Renal pelvis (tissue), 12 donors: ENCODE measurements at places on chromosomes 11 and 22. TPM values are rescaled to one million over a fixed set of nuclear protein-coding genes. Genes with fewer than 3 reads are reported as not detected.
A peak's percentile ranks its signal among the peaks of the same experiment; 100 is the strongest.

GRCh38 chr22:28910569-28911303 lies 27.4 kb downstream of the ZNRF3 start:
- no peak for DNase-seq

The CRYBB2 gene
- polyA plus RNA-seq = not detected

GRCh38 chr11:9688716-9689511 lies 25.0 kb downstream of the SWAP70 start:
- no peak for DNase-seq

The OLFML1 gene
- polyA plus RNA-seq = 25.9 TPM

The CST6 gene
- polyA plus RNA-seq = not detected

DNA sequence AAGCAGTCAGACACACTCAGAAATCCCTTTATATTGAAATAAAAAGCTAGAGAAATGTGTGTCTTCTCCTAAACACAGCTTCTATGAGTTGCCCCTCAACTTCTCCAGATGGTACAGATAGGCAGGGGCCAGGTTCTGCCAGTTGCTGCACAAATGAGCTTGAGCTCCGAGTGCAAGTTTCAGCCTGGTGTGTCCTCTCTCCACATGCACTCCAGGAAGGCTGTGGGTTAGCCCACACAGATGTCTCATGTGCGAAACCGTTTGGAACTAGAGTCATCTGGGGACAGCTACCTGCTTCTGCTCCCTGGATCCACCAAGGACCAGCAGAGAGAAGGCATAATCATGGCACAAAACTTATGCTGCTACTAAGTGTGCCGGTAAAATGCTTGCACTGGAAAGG lies 812.6 kb downstream of the OPCML start:
- DNase-seq = no peak

The MS4A3 gene
- 1.1 TPM for polyA plus RNA-seq

The UPK3A gene
- polyA plus RNA-seq = 2.4 TPM

The ACR gene
- polyA plus RNA-seq = 0.58 TPM

- no peak for DNase-seq
Measured at GRCh38 chr11:1889224-1889930, 2.3 kb downstream of the PRR33 start.

The HMBS gene
- polyA plus RNA-seq = 22.8 TPM

The CBX6 gene
- polyA plus RNA-seq = 45.2 TPM

- DNase-seq = no peak
Measured at GRCh38 chr11:75301601-75302345, 49.7 kb downstream of the ARRB1 start.

DNA sequence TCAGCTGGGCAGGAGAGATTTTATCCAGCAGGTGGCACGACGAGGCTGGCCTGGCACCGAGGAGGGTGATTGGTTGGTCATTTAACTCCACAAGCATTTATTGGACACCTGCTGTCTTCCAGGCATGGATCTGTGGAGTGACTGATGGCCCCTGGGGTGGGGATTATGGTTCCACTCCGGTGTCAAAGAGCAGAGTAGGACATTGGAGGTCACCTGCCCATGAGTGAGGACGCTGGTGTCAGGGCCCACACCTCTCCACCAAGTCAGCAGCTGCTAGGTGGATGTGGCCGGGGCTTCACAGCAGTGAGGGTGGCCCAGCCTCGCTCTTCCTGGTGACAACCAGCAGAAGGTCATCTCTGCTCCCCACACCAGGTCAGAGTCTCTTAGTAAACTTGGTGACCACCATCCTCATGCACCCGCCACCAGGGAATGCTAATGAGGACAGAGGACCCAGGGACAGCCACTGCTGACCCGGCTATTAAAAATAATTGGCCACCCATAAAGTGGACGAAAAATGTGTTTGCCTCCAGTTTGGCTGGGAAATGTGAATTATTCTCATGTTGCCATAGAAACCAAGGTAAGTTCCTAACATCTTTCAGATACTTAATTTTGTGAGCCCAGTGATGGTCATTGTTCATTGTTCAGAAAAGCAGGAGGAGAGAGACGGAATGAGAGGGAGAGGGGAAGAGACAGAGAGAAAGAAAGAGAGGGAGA lies 428.7 kb downstream of the TBC1D22A start:
- no peak for DNase-seq

The KCNK7 gene
- polyA plus RNA-seq = 0.27 TPM

GRCh38 chr11:73463359-73463758 lies 87.2 kb downstream of the RELT start:
- DNase-seq = no peak

The BTBD18 gene
- 0.48 TPM for polyA plus RNA-seq

DNA sequence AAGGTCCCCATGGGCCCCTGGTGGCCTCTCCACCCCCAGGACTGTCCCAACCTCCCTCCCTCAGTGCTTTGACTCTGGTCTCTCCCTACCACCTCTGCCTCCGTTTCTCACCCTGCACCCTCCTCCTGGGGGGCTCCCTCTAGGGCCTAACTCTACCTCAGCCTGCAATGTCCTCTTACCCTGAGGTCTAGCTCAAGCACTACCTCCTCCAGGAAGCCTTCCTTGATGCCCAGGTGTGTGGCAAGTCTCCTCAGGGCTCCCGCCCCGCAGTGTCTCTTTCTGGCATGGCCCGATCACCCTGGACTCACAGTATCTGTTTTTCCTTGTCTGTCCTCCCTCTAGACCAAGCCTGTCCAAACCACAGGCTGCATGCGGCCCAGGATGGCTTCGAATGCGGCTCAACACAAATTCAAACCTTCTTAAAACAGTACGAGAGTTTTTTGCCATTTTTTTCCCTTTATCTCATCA lies 90.8 kb downstream of the PHF21B start:
- DNase-seq = no peak

The FAR1 gene
- polyA plus RNA-seq = 64.3 TPM

DNA sequence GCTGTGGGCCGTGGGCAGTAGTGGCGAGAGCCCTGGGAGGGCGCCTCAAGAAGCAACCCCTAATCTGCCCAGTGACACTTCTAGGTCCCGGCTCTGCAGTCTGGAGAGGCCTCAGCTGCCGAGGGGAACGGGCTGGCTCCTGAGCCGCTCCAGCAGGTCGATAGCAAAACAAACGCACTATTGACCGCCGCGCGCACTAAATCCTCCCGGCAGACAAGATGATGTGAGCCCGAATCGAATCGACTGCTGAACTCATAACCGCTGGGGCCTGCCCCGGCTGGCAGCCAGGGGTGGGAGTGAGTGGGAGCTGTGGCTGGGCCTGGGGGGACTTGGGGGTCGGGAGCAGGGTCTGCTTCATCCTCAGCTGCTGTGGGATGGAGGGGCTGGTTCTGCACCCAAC lies 36.1 kb downstream of the FLRT1 start:
- no peak for DNase-seq

DNA sequence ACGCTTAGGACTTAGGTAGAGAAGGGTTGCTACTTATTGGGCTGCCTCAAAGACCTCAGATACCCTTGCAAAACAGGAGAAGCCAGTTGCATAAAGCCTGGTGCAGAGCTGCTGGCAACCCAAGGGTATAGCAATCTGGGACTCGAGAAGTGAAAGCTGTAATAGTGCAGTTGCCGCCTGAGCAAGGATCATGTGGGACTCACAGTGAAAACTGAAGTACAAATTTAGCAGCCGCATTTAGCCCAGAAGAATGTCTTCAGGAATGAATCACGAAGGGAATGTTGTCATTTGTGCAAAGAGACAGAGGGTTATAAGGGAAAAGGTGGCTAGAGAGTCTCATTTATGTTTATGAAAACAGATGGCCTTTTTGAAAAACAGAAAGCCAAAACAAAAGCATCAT lies 267.2 kb downstream of the TENM4 start:
- no peak for DNase-seq

The OR9G4 gene
- not detected for polyA plus RNA-seq

The APOL5 gene
- polyA plus RNA-seq = 0.07 TPM

The PRG2 gene
- 0.88 TPM for polyA plus RNA-seq

DNA sequence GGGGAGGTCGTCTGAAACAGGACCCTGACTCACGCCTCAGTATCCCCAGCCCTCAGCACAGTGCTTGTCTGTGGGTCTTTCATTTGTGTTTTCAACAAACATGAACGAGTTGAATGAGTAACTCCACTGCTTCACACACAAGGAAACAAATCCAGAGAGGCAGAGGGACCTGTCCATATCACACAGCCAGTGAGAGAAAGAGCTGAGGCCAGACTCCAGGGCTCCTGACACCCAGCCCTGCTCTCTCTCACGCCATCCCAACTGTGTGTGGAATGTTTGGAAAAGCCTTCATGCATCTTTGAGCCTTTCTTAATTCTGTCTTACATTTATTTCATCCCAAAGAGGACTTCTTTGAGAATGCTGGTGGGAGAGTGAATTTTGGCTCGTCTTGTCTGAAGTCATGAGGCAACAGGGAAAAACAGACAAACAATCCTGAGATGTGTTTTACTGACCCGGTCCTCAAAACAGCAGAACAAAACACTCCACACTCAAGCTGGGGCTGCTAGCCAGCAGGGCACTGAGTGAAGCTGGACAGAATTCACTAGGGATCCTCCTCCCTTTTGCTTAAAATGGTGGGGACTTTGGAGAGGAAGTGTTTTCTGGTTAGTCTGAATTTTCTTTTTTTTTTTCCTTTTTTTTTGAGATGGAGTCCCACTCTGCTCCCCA lies 19.7 kb upstream of the ALG8 start:
- no peak for DNase-seq

The DNAJB7 gene
- 0.99 TPM for polyA plus RNA-seq

DNA sequence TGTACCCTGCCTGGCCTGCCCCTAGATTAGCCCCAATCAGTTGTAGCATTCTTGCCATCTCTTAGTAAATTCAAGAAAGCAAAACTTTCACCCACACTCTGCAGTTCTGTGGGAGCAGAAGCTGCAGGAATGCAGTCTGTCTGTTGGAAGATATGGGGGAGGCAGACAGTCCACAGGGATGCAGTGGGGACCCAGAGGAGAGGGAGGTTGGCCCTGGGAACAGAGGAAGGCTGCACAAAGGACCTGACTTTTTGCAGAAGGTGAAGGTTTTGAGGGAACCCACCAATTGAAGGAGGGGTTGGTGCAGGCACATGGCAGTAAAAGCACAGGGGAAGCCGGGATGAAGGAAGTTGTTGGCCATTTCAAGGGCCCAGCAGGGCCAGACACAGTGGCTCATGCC lies 16.5 kb downstream of the SNAP29 start:
- no peak for DNase-seq

GRCh38 chr22:49827271-49827852 lies 311 bp downstream of the BRD1 start:
- no peak for DNase-seq

The P2RX3 gene
- polyA plus RNA-seq = 0.76 TPM

DNA sequence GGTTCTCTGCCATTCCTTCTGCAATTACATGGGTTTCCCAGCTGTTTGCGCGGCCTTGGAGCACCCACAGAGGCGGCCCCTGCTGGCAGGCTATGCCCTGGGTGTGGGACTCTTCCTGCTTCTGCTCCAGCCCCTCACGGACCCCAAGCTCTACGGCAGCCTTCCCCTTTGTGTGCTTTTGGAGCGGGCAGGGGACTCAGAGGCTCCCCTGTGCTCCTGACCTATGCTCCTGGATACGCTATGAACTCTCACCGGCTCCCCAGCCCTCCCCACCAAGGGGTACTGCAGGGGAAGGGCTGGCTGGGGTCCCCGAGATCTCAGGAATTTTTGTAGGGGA lies 2.6 kb downstream of the RCE1 start:
- no peak for DNase-seq

The TBX10 gene
- not detected for polyA plus RNA-seq

DNA sequence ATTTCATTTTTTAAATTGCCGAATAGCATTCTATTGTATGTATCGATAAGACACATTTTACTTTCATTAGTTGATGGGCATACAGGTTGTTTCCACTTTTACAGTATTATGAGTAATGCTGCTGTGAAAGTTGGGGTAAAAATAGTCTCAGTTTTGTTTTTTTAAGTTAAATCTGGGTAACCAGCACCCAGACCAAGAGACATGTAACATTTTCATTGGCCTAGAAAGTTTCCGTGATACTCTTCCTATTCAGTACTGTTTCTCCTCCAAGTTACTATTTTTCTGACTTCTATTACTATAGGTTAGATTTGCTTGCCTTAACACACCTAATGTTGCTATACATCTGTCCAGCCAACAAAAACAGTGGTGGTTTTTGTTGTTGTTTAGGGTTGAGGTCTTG lies 12.3 kb downstream of the IPO7 start:
- no peak for DNase-seq

- DNase-seq = no peak
Measured at GRCh38 chr11:27520226-27520625, 13.7 kb upstream of the LIN7C start.

DNA sequence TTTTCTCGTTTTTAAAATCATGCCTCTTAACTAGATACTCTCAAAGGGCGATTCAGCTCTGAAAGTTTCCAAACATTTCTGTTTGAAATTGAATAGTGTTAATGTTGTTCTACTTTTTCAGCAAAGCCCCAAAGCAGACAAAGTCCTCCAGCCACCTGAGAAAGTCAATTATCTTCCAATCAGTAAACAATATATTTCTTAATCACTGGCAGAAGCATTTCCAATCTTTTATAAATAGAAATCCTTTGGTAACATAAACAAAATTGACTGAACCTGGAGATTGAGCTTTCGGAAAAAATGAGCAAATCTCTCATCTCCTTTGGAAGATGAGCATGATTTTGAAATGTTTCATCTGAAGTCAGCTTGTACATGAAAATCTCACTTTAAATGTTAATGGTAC lies 84.4 kb upstream of the FIBIN start:
- DNase-seq = no peak

DNA sequence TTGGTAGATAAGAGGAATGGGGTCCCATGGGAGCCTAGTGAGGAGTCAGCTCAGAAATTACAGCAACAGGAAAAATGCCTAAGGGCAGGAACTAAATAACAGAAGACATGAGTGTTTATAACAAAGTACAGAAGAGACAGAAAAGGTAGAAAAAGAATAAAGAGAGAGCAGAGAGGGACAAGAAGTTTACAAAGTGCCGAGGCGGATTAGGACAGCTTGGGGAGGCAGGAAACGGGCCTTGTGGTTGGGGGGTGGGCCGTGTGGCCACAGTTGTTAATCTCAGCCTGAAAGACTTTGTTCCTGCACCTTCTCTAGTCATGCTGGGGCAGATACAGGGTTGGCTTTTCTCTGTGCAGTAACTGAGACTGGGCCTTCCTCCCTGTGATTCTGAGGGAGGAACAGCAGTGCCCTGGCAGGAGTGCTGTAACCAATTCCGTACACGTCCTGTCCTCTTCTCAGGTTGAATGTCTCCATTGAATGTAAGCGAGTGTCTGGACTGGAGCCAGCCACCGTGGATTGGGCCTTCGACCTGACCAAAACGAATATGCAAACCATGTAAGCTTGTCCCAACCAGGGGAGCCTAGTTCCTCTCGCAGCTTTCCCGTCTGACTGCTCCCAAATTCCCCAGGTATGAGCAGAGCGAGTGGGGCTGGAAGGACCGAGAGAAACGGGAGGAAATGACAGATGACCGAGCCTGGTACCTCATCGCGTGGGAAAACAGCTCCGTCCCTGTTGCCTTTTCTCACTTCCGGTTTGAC lies 13.2 kb downstream of the NAA40 start:
- DNase-seq = no peak

DNA sequence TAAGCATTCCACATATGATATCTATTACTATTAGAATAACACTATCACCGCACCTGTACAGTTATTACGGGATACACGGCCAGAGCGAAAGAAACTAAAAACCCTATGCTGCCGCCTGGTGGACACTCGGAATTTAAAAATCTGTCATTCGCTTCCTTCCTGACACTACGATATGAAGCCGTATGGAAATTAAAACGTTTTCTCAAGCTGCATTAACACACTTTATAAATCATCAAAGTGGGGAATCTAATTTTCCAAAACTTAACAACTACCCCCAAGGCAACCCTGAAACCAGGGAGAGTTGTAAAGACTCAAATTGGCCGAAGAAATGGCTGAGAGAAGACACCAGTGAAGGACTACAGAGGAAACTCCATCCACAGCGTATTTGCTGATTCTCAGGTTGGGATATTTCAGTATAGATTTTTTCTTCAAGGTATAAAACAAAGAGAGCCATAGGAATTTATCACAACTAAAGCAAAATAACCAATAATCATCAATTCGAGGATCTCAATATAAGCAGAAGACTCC lies 1.4 kb downstream of the CCDC73 start:
- DNase-seq = peak; percentile 58
